HCT116 (cell line): ENCODE measurements at places on chromosomes 4 and X. TPM values are rescaled to one million over a fixed set of nuclear protein-coding genes. Genes with fewer than 3 reads are reported as not detected.

Gene SYTL5
- 0.20 TPM for total RNA-seq

Gene GRK4
- 4.2 TPM for total RNA-seq

Gene FRG1
- total RNA-seq = 44.5 TPM

Gene CXCL8
- 1.8 TPM for total RNA-seq

Gene ODAPH
- not detected for total RNA-seq

Gene ARSJ
- 2.3 TPM for total RNA-seq

Gene KCNIP4
- total RNA-seq = not detected

Gene CDKL2
- total RNA-seq = 1.2 TPM

Gene ZNF732
- not detected for total RNA-seq

Gene NPY5R
- not detected for total RNA-seq

Gene CRMP1
- not detected for total RNA-seq

Gene SLITRK4
- not detected for total RNA-seq

Gene TLR1
- 1.4 TPM for total RNA-seq
